Globus pallidus (tissue), 1 donor: ENCODE measurements at places on chromosomes 2 and 18.

- no peak for DNase-seq
Measured at GRCh38 chr2:15748736-15749323, 157.2 kb downstream of the DDX1 start.

- DNase-seq = no peak
Measured at GRCh38 chr2:13650586-13651180, 933.9 kb downstream of the TRIB2 start.

- no peak for DNase-seq
Measured at GRCh38 chr2:133497951-133498565, 70.2 kb downstream of the NCKAP5 start.

- DNase-seq = no peak
Measured at GRCh38 chr18:12409469-12409868, 1.7 kb downstream of the PRELID3A start.

DNA sequence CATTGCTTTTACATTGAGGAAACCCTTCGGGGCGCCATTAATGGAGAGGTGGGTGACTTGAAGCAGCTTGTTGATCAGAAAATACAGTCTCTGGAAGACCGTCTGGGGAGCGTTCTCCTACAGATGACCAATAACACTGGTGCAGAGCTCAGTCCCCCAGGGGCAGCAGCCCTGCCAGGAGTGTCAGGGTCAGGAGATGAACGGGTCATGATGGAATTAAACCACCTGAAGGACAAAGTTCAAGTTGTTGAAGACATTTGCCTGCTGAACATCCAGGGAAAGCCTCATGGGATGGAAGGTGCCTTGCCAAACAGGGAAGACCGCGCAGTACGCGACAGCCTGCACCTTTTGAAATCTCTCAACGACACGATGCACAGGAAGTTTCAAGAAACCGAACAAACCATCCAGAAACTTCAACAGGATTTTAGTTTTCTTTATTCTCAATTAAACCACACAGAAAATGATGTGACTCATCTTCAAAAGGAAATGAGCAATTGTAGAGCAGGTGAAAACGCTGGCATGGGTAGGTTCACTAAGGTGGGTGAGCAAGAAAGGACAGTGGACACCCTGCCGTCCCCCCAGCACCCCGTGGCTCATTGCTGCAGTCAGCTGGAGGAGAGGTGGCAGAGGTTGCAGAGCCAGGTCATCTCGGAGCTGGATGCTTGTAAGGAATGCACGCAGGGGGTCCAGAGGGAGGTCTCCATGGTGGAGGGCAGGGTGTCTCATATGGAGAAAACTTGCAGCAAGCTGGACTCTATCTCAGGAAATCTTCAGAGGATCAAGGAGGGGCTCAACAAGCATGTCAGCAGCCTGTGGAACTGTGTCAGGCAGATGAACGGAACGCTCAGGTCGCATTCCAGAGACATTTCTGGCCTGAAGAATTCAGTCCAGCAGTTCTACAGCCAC is 45.0 kb downstream of the EMILIN2 start:
- DNase-seq = no peak

DNA sequence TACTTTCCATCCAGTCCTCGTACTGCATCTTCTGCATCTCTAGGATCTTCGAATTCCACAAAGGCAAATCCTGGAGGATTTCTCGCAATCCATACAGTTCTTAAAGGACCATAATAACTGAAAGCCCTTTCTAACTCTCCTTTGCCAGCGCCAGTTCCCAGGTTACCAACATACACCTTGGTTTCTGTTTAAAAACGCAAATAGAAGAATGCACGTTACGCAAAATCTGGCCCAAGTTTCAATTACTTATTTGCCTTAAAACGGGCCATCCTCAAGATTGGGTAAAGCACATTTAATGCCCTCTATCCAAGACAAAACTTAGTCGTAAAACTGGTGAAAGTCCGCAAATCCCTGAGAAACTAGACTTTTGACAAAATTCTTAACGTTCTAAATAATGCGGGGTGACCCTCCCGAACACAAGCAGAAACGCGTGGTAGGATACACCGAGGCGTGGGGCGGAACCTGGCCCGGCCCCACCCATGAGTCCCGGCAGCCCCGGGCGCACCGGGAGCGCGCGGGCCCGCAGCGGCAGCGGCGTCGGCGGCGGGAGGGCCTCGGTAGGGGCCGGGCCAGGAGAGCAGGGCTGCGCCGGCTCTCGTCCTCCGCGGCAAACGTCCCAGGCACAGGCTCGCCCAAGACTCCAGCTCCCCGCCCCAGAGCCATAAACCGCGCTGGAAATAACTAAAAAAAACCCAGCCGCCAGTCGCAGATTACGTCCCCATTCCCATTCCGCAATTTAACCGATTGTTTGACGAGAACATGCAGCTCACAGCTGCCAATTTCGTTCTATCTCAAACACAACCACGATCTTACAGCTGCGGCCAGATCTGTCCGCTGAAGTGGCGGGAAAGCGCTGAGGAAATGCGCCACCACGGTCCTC is 910 bp downstream of the SRSF7 start:
- peak; percentile 46 for DNase-seq

DNA sequence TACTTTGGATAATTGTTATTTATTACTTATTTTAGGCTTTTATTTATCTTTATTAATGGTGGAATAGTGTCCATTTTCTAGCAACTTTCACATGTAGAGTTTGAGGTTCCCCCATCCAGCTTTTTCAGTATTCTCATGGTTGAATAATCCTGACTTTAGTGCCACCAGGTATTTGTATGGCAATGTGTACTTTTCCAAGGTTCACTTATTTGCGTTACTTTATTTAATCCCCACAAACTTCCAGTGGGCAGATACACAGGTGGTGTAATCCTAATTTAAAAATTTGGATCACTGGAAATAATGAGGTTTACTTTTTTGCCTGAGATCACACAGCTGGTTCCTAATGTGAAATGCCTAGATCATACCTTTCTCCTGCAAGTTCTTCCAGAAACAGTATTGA is 30.5 kb downstream of the NAB1 start:
- no peak for DNase-seq

DNA sequence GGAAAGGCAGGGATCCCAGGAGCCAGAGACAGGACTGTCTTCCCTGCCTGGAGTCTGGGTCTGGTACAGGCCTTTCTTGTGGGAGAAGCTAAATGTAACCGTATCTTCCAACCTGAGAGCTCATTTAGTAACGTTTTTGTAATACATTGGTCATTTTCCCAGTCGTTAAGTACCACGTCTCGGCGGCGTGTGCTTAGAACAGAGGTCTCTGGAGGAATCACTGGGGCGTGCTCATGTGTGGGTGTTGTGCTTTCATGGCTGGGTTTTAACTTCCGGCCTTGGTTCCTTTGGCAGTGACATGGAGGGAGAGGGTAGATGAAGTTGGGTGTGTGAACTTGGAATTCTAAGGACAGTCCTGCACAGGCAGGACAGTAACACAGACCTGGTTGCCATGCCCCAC is 79.7 kb downstream of the NCK2 start:
- no peak for DNase-seq
